Endothelial cell (in vitro differentiated cells): ENCODE measurements at places on chromosomes 4 and X.
A peak's percentile ranks its signal among the peaks of the same experiment; 100 is the strongest.

DNA sequence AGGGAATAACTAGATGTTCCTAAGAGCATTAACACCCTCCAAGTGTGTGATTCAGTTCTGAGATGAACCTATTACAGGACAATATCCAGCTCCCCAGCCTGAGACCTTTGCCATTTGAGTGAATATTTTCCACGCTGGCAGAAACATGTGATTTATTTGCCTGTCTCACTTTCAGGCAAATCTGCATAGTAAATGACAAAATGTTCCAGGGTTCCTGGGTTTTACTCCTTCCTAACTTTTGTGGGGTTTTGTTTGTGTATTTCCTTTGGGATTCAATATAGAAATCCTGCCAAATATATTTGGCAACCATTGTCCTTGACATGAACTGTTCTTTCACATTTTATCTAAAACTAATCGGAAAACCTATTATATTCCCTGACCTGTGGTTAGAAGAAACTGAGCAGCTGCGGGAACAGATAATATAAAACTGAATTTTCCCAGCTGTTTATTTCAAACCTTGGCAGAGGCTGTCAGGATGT, 12.5 kb downstream of the F8 start:
- DNase-seq, result no peak

DNA sequence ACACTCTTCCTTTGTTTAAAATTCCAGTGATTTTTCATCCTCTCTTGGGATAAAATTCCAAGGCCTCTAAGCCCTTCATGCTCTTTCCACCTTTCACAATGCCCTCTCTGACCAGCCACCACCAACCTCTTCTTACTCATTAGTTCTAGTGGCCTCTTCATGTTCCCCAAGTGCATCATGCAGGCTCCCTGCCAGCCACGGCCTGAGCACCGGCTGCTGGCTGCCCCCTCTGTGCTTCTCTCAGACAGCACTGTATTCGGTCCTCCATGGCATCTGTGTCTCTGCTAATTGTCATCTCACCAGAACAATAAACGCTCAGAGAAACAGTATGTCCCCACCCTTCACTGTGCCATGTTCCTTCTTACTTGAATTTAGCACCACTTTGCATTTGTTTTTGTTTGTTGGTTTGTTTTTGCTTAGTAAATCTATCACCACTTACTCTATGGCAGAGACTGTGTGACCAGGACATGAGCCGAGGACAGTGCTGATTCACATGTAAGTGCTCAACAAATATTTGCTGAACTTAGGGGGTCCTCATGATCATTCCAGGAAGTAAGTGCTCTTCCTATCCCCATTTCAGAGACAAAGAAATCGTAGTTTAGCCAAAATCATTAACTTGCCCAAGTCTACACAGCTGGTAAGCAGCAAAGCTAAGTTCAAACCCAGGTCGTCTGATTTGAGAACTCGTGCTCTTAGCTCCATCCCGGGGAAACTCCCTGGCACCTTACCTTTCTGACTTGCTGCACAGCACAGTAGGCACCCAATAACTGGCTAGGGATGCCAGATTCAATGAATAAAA, 77.1 kb upstream of the UCP1 start:
- no peak for DNase-seq

DNA sequence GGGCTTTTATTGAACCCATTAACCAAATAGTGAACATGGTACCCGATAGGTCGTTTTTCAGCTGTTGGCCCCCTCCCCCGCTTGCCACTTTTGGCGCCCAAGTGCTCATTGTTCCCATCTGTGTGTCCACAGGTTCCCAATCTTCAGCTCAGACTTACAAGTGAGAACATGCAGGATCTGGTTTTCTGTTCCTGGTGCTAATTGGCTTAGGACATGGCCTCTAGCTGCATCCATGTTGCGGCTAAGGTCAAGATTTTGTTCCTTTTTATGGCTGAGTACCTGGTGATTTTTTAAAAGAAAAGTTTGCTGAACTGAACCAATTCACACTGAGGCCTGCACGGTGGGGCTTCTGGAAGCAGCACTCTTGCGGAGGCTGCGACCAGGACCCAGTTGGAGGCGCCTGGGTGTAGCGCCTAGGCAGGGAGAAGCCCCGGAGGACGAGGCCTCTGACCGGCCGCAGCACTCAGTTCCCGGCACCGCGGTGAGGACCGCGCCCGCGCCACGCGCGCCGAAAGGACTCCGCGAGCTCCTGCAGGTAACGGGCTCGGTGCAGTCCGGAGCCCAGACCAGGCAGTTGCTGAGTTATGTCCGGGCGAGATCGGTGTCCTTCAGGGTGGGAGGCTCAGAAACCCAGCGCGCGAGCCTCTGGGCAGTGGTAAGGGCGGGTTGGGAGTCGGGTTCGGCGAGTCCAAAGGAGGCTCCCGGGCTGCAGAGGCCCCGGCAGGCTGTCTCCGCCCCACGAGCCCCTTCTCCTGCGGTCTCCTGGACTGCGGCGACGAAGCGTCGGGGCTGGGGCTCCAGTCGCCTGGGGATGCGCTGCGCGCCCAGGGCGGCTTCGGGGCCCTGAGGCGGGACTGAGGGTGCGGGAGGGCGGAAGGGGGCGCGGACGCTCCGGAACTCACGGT, 15.8 kb upstream of the SLC25A4 start:
- peak; percentile 28 for DNase-seq

GRCh38 chr4:13921805-13922204, 294.3 kb upstream of the BOD1L1 start:
- no peak for DNase-seq

- no peak for DNase-seq
These were observed 19.6 kb downstream of the CLCN4 start for GRCh38 chrX:10176121-10177003.

GRCh38 chr4:26239801-26240200, 81.0 kb upstream of the RBPJ start:
- DNase-seq, result no peak

DNA sequence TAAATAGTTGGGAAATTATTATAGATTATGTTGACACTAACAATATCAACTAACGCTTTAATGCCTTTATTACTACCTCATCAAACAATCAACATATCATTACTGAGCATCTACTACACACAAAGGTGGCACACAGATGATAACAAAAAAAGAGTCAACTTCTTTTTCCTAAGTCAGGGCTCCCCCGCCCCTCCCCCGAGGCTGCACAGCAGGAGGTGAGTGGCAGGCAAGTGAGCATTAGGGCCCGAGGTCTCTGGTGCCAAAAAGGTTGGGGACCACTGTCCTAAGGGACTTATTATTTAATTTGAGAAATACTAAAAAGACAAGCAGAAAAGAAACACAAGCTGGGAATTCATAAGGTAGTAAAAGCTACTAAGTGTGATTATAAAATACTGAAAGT, 50.3 kb upstream of the MCF2 start:
- DNase-seq, result no peak

DNA sequence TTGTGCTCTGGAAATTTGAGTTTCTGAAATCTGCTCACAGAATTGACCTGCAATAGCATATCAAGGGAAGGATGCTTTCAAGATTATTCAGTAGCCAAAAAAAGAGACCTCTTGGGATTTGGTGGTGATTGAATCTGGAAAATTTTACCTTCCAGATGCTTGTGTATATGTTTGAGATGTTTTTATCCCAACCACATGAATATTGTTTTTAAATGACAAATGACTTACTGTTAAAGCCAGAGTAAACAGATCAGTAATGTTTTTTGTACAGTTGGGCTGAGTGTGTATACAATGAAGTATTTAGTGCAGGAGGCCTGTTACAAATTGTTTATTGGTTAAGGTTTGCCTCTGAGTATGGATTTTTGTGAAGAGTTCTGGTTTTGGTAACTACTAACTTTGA, 126.5 kb downstream of the CBR4 start:
- DNase-seq, result no peak

- DNase-seq, result no peak
These were observed 83.6 kb downstream of the HPGD start for GRCh38 chr4:174438711-174439110.

GRCh38 chr4:168629566-168629965, 132.7 kb downstream of the PALLD start:
- no peak for DNase-seq

GRCh38 chrX:56343664-56344063, 111.5 kb downstream of the KLF8 start:
- DNase-seq, result no peak

GRCh38 chrX:66050140-66050569, 10.3 kb upstream of the VSIG4 start:
- DNase-seq, result no peak

- no peak for DNase-seq
These were observed 1030.3 kb upstream of the LCORL start for GRCh38 chr4:19051831-19052230.

DNA sequence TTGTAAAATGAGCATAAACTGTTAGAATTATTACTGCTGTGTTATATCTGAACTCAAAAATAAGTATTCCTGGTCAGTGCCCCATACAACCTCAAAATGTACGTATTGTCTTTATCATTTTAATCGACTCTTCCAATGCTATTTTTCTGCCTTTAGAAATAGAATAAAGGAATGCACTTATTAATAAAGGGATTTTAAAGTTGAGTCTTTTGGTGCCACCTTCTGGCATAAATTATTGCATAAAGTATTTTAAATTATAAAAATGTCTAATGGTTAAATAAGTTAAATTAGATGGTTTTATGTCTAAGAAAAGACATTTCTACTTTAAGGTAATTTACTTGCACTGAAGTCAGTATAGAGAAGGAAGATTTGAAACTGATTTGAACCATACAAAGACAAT, 424.0 kb upstream of the NDST4 start:
- no peak for DNase-seq
